ENCODE measurements at places on chromosomes 3 and 15. TPM values are rescaled to one million over a fixed set of nuclear protein-coding genes. Genes with fewer than 3 reads are reported as not detected.

DNA sequence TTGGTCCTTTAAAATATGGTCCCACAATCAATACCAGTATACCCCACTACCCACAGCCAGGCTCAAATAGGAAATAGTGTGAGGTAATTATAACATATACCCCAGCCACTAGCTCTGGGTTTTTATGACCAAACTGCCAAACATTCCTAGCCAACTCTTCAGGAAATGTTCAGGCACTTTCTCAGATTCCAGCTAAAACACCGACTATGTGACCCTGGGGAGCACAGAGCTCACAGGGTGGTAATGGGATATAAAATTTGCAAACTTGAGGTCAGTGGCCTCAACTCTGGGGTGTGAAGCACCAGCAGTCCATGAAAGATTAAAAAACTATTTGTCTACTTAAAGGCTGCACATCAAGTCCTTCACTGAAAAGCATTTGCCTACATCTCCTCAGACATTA is 12.9 kb downstream of the FBN1 start:
- no peak for DNase-seq

DNA sequence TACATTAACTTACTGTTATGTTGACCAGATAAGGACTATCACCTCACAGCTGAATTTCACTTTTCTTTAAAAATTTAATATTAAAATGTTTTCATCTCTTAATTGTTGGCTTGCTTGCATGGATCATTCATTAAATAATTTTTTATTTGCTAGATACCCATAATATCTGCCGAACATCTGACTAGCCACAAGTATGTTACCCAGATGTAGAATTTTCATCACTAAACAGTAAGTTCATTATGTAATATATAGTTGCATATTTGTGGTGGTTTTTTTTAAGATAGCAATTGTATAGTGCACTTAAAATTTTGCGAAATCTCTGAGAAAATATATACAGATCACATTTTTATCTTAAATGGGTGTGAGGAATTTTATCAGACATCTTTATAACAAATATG is 190.4 kb downstream of the MBNL1 start:
- no peak for DNase-seq

DNA sequence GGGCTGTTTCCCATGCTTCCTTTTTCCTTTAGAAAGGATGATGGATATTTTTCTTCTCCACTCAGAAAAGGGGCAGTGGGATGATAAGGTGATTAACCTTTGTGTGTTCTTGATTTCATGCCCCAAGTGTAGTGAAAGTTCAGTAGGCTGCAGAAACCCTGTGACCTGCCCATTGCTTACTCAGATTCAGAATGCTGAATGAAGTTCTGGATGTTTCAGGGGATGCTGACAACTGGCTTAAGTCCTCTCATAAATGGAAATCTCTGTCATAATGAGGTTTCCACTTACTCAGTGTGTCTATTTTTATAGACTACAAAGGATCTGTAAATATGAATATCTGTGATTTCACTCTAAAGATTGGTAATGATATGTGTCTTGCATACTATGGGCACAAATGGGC is 471.3 kb upstream of the TPRG1 start:
- DNase-seq, result no peak

GRCh38 chr3:73143401-73143800 is 81.9 kb downstream of the EBLN2 start:
- no peak for DNase-seq

DNA sequence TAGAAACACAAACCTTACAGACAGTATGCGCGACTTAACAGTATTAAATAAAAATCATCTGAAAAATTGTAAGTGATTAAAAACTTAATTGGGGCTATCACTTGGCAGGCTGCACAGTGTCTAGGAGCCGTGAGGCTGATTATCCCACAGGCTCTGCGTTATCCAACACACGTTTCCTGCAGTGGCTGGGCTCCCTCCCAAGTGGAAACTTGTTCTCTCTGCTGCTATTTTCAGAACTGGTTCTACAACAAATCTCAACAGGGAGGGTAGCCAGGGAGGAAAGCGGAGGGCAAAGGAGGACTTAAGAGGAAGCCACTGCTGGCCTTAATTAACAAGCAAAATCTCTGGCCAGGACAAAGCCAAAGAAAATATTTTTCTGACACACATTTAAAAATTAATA is 555.2 kb downstream of the MAGI1 start:
- DNase-seq, result no peak

KBTBD13 gene
- 0.05 TPM for polyA plus RNA-seq

CFAP92 gene
- polyA plus RNA-seq, result 1.7 TPM

MAP4 gene
- 172 TPM for polyA plus RNA-seq

UQCC5 gene
- polyA plus RNA-seq, result 13.6 TPM

PP2D1 gene
- polyA plus RNA-seq, result 0.47 TPM

Measured in left renal pelvis (tissue), 4 donors.